CD4-positive, alpha-beta T cell (primary cell): ENCODE measurements at places on chromosomes 11 and 22.

DNA sequence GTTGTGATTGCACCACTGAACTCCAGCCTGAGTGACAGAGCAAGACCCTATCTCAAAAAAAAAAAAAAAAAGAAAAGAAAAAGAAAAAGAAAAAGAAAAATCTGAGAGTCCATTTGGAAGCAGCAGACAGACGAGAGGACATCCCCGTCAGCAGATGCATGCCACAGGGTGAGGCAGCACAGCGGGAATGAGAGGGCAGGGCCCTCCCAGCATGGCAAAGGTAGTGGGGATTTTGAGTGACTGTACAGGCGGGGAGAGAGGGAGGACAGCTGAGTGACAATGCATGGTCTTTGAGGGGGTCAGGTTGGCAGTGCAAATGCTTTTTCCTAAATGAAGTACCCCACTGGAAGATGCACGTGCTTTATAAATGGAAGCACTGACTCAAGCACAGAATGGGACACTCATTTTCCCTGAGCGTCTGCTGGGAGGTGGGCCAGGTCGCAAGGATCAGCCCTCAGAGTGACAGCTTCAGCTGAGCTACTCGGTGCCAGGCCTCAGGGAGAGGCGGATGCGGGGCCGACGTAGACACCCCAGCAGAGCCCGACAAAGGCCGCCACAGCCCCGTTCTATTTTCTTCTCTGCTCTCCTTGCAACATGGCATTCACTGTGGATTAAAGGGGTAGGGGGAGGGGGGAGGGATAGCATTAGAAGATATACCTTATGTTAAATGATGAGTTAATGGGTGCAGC, 113.5 kb downstream of the SHANK2 start:
- DNase-seq, result no peak

DNA sequence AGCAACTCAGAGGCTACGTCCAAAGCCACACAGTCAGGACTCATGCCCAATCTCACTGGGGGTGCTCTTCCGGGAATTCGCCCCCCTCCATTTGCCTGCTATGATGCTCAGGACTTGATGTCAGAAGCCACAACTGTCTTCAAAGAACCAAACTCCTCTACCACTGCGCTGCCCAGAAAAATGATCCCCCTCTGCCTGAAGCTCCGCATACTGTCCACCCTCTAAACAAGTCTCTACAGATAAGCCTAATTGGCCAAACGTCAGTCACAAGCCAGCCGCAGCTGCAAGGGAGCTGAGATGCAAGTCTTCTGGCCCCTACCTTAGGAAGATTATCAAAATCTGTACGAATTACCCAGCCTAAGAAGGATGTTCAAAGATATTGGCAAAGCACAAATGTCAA, 294.6 kb downstream of the BUD13 start:
- DNase-seq, result no peak

GRCh38 chr11:92977401-92977800, 8.0 kb downstream of the MTNR1B start:
- no peak for DNase-seq

- no peak for DNase-seq
Measured at GRCh38 chr11:19828382-19829108, 115.9 kb downstream of the NAV2 start.

- no peak for DNase-seq
Measured at GRCh38 chr22:34579519-34579918, 486.4 kb upstream of the ISX start.

DNA sequence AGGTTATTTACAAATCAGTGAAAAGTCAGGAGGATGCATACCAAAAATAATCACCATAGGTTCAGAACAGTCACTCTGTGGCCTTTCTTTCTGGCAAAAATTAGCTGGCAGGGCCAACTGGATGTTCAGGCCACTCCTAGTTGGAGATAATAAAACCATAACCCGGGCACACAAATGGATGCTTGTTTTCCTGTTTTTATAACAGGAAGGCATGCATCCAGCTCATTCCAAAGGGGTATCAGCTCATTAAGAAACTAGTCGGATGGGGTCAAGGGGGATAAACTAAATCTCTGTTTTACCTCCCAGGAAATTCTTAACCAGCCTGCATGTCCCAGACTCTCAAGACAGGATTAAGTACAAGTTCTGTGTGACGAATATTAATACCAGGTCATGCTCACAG, 81.0 kb downstream of the FBXO7 start:
- DNase-seq, result no peak

GRCh38 chr22:46450931-46451561, 86.4 kb downstream of the CELSR1 start:
- no peak for DNase-seq

DNA sequence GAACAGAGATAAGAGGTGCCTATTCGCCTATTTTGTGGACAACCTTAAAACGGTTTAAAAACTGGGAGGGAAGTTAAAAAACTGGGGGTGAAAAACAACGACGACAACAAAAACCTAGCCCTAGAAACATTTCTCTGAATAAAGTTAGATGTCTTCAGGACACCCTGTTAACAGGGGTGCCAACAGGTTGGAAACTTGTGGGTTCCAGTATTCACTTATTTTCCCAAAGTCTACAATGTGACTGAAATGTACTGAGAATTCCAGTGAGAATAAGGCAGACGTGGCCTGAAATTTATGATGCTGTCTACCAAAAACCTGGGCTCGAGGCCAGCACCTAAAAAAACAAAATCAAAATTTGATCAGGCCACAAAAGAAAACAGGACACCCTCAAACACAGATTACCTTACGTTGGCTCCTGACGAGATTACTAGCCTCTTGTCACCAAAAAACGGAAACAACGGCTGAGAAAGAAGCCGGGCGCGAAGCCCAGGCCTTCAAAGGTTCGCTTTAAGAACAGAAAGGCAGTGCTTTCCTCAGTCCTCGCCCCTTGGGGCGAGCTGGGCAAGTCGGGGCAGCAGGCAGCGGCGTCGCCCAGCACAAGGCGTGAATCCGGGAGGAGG, 906 bp downstream of the CCDC90B start:
- no peak for DNase-seq

GRCh38 chr22:49929211-49929979, 11.0 kb downstream of the CRELD2 start:
- DNase-seq, result peak; percentile 83

DNA sequence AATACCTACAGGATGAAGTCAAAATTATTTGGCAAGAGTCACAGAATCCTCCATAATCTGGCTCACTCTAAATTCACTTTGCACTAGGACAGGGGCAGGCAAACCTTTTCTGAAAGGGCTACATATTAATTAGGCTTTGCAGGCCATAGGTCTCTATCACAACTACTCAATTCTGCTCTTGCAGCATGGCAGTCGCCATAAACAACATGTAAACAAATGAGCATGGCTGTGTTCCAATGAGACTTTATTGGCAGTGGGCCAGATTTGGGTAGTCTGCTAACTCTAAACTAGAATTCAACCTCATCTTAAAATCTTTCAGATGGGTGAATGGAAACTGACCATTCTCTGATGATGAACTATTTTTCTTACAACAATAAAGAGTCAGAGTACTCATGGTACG, 5.8 kb downstream of the THRSP start:
- DNase-seq, result no peak

- DNase-seq, result no peak
Measured at GRCh38 chr11:4092026-4092425, 2.6 kb upstream of the RRM1 start.

DNA sequence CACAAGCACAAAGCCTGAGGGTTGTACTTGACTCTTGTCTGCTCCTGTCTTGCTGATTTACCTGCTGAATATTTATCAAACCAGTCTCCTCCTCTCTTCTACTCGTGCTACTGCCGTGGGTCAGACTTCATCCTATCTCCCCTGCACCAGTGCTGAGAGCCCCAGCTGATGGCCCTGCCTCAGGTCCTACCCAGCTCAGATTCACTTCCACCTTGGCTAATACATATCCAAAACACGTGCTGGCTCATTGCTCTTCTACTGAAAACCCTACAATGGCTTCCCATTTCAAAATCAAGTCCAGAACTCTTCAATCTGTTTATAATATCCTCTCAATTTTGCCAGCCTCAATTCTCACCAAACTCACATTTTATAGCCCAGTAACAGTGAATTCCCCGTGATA, 48.3 kb downstream of the RAB30 start:
- DNase-seq, result no peak

- no peak for DNase-seq
Measured at GRCh38 chr22:38273135-38273826, 471 bp upstream of the TMEM184B start.

DNA sequence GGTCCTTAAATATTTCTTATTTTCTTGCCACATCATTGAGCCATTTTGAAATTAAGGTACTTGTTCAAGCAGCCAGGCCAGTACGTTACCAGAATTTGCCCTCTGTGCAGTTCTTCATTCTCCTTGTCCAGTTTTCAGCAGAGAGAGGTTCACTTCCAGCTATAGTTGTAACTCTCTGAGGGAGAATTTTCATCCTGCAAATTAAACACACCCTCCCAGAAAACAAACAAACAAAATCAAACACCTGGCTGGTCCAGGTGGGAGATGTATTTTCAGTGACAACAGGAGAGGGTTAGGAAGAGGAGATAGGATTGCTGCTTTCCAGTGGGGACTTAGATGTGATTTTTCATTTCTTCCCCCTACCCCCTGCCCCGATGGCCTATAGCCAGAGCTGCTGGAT, 45.0 kb downstream of the LHFPL7 start:
- no peak for DNase-seq

DNA sequence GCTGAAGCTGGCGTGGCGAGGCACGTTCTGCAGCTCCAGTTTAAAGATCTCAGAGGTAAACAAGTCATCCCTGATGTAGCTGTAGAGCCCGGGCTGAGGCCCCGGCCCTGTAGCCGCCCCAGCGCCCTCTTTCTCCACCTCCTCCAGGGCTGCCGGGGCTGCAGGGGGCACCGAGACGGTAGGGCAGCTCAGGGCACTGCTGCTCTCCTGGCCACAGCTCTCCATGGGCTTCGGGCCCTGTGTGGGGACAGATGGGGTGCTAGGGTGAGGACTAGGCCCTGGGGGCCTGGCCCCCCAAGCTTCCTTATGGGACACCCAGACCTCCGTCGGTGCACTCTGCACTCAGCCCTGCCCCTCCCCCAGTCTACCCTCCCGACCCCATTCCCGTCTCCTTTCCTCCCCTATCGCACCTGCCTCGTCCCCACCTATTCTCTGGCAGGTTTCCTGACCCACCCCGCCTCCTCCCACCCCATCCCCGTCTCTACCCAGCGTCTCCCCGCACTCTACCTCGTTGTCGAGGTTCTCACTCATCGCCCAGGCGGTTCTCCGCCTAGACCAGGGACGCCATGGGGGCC, 559 bp downstream of the RANBP1 start:
- no peak for DNase-seq

DNA sequence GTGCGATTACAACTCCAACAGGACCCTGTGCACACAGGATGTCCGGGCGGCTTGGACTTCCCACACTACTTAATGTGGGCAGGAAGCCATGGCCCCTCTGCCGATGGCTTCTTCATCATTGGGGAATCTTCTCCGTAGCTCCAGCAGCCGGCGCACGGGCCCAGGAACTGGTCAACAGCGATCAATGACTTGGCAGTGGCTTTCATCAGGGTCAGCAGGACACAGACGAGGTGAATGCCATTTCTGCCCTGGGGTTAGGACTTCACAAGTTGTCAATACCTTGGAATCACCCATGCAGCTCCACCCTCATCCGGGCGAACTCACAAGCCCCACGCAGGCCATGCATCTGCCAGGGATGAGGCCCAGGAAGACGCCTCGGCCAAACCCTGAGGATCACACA, 645.7 kb downstream of the BRD1 start:
- DNase-seq, result no peak

DNA sequence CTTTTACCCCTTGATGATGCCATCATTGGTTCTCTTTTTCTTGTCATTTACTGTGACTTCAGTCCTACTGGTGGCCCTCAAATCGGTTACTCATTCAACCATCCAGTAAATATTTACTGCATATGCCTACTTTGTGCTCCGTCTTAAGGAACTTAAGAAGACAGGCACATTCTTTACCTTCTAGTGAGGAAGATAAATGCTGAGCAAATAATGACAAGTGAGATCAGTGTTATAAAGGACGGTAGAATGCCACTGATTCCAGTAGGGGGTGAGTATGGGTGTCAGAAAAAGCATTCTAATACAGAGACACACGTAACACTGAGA, 1.6 kb downstream of the ANKRD42 start:
- DNase-seq, result no peak

DNA sequence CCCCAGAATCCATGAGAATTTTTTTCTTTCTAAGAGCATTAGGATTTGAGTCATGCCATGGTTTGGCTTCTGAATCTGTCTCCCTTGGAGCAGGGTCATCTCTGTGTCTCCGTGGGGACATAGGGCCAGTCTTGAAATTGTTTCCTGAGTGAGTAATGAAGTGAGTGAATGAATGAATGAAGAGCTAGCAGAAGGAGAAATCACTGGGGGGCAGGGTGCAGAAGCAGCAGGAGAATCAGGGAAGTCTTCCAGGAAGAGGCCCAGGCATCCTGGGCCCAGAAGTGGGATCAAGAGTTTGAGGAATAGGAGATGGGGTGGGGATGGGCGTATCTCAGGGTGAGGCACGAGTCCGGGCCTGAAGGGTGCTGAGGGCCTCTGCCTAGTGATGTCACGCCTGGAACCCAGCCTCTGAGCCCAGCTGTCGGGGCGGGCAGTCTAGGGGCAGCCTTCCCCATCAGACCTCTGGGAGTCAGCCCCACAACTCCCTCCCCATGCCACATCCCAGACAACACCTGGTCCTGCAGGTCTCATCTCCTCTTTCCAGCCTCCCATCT, 12.5 kb upstream of the MGAT3 start:
- DNase-seq, result no peak

DNA sequence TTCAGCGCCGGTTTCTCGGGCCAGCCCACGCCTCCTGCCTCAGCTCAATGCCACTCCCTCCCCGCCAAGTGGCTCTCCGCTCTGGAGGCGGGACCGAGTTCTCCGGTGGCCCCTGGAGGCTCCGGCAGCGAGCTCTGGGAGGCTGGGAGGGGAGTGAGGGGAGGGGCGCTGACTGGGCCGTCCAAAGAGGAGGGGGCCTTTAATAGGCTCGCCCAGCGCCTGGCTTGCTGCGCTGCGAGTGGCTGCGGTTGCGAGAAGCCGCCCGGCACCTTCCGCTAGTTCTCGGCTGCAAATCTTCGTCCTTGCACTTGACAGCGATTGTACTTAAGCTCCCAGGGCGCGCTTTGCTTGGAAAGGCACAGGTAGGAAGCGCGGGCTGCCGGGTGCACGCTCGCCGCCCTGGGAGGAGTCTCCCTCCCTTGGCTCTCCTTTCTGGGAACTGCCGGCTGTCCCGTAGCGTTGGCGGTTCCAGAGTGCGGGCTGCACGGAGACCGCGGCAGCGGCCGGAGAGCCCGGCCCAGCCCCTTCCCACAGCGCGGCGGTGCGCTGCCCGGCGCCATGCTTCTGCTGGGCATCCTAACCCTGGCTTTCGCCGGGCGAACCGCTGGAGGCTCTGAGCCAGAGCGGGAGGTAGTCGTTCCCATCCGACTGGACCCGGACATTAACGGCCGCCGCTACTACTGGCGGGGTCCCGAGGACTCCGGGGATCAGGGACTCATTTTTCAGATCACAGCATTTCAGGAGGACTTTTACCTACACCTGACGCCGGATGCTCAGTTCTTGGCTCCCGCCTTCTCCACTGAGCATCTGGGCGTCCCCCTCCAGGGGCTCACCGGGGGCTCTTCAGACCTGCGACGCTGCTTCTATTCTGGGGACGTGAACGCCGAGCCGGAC, at the start of gene ADAMTS15:
ADAMTS15 (plus strand) TSS at position 230 of the 894 bp plus-strand sequence; CDS start at position 559, 329 bp downstream.
- DNase-seq, result no peak

GRCh38 chr11:13216019-13216710, 61.4 kb upstream of the BMAL1 start:
- DNase-seq, result no peak
